Activated CD4-positive, CD25-positive, alpha-beta regulatory T cell treated with anti-CD3 and anti-CD28 coated beads, Interleukin-2, amount 50 U/mL, for 16 hours (primary cell): ENCODE measurements at places on chromosomes 1 and 21.

DNA sequence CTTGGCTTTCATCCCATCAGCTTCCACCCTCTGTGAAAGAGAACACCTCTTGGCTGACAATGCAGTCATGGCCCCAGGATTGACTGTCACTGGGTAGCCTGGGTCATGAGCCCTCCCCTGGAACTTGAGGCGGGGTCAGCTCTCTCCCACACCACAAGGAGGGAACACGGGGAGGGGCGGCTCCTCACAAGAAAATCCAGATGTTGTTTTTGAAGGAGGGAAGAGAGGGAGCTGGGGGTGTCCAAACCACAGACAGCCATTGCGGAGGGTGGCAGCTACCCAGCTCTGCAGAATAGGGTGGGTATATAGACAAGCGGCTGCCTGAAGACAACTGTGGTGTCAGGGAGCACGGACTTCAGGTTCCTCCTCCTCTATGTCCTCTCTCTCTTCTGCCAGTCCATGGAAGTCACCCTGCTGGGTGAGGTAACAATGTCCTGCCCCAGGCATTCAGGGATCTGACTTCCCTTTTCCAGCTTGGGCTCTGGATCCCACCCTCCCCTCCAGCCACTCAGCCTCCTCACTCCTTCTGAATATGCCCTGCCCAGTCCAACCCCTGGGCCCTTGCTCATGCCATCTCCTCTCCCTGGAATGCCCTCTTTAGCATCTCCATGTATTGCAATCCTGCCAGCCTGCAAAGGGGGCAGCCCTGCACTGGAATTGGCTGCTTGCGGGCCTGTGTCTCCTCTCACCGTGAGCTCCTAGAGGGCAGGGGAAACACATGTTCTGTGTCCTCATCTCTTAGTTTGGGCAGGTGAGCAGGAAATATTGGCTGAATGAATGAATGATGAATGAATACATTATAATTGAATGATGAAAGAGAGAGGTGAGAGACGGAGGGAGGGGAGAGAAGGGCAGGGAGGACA is 60.9 kb upstream of the RUNX3 start:
- no peak for DNase-seq

- no peak for DNase-seq
Measured at GRCh38 chr1:227899141-227899819, 48.5 kb downstream of the WNT9A start.

GRCh38 chr21:17612023-17612564 is 607 bp downstream of the BTG3 start:
- no peak for DNase-seq

DNA sequence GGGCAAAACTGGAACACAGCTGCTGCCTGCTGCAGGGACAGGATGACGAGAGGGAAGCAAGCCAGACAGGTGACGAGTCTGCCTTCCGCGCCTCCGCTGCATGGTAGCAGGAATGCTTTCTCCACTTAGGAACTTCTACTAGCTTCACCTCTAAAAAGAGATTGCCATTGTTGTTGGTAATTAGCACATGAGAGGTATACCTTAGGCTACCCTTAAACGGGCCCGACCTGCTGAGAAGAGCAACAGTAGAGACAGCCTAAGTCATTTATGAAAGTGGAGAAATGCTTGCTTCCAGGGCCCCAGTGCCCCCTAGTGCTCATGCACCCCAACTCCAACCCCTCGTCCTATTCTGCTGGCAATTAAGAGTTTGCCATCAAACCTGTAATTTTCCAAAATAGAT is 96.9 kb upstream of the AKT3 start:
- DNase-seq = no peak

- DNase-seq = no peak
Measured at GRCh38 chr1:10504249-10504648, 29.5 kb downstream of the PEX14 start.

GRCh38 chr1:115980998-115981993 is 5.0 kb downstream of the SLC22A15 start:
- no peak for DNase-seq

DNA sequence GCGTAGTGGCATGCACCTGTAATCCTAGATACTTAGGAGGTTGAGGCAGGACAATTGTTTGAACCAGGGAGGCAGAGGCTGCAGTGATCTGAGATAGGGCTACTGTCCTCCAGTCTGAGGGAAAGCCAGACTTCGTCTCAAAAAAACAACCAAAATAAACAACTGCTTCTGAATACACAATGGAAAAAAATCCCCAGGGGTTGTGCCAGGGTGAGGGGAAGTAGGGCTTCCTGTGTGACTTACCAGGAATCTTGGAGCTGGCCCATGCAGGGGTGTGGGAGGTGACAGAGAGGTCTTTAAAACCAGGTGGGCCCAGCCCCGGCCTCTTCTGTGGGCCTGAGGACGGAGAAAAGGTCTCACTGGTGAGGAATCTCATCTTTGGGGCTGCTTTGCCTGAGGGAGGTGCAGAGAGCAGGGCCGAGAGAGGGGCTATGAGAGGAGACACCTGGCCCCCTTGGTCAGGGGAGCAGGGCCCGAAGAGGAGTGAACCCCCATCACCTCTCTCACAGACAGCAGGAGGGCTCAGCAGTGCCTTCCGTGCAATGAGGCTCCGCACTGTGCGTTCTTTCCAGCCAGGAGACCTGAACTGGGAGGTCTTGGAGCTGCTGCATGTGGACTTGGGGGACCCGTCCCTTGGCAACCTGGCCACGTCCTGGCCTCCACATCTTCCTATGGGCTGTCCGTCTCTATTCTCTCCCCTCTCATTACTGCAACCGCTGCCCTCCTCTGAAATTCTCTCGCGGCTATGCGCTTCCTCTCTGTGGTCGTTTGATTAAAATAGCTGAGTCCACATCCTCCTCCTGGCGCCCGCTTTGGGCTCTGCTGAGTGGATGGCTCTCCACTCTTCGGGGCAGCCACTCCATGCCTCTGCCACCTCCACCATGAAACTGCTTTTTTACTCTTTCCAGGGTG is 10.7 kb downstream of the PLA2G5 start:
- DNase-seq = no peak

GRCh38 chr1:162303004-162303344 is 73.7 kb downstream of the SPATA46 start:
- DNase-seq = no peak

- no peak for DNase-seq
Measured at GRCh38 chr1:62057641-62058290, 136.9 kb upstream of the L1TD1 start.

GRCh38 chr1:170929835-170930554 is 5.3 kb upstream of the MROH9 start:
- no peak for DNase-seq

DNA sequence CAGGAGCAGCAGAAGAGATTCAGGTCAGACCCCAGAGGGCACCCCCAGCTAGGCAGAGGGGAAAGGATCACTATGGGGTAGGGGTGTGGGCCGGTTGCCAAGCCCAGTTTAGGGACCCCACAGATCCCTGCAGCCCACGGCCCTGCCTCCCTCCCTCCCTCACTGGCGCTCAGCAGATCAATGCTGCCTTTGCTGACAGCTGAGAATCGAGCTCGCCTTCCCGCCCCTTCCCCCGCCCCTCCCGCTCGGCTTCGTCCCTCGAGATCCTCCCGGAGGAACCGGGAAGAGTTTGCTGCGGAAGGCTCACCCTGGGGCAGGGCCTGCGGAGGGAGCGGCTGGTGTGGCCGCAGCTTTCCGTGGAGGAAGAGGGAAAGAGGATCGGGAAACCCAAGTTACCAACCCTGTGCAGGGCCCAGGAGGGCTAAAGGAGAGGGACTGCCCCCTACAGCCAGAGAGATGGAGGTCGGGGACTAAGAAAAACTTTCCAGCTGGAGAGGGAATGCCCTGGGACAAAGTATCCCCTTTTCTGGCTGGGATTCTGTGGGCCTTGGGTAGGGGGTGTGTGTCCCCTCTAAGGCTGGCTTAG is 1.1 kb upstream of the KCNQ4 start:
- DNase-seq = no peak

DNA sequence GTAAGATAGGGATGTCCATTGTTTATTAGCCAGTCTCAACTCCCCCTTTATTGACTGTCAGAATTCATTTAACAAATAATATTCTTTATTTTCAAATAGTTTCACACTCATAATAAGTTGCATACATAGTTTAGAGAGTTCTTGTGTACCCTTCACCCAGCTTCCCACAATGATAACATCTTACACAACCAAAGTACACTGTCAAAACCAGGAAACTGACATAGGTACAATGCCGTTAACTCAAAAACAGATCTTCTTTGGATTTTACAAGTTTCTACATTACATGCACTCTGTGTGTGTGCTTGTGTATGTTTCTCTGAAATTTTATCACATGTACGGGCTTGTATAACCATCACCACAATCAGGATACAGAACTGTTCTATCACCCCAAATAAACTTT is 64.4 kb upstream of the IFNLR1 start:
- no peak for DNase-seq

DNA sequence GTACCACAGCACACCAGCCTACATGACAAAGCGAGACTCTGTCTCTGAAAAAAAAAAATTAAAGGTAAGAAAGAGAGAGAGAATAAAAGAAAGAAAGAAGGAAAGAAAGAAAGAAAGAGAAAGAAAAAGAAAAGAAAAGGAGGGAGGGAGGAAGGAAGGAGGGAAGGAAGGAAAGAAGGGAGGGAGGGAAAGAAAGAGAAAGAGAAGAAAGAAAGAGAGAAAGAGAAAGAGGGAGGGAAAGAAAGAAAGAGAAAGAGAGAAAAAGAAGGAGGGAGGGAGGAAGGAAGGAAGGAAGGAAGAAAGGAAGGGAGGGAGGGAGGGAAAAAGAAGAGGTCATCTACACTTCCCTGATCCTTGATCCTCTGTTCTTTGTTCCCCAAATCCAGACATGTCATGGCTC is 104.8 kb upstream of the GJB5 start:
- no peak for DNase-seq

DNA sequence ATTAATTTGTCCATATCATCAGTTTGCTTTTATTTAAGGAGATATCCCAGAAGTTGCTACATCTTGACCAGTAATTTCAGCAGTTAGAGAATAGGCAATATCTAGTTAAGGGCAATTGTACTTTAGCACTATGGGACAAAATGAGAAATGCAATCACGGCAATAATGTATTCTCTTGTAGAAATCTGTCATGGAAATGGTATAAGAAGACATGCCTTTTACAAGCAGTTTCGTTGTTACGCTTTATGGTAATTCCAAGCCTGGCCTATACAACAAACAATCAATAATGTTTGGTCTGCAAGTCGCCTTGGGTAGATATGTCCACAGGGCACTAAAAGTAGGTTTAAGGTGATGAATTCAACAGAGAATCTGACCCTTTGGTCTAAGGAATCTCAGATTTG is 1.2 kb upstream of the NOS1AP start:
- DNase-seq = no peak

DNA sequence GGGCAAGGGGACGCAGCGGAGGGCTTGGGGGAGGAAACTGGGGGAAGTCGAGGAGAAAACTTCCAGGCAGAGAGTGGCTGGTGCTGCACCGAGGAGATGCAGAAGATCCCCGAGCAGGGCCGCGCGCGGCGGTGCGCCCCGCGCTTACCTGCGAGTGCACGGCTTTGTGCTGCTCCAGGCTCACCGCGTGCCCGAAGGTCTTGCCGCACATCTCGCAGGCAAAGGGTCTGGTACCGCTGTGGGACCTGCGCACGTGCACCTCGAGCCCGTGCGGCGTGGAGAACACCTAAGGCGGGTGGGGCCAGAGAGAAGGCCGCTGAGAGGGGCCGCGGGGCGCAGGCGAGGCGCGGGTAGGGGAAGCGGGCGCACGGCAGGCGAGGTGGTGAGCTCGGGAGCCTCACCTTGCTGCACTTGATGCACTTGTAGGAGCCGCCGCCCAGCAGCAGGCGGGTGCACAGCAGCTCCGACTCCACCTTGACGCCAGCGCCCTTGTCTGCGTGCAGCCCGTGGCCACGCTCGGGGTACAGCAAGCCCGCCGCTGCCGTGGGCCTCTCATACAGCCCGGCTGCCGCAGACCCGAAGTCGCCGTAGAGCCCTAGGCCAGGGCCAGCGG is 6.4 kb downstream of the GFI1 start:
- DNase-seq = no peak

DNA sequence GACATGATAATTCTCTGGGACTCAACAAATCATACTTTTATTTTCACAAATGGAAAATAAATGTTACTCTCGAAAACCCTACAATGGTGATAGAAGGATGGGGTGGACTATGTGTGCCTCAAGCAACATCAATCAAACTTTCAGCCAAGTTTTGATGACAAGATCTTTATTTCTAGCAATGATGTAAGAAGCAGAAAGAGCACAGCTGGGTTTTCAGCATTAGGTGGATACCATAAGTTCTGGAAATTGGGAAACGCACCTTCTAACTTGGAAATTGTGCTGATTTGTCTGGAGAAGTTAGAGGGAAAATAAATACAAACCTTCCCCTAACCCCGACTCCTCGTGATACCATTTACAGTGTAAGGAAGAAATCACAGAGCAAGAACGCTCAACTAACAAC is 320.3 kb downstream of the PAPPA2 start:
- DNase-seq = no peak

GRCh38 chr1:37947364-37947763 is 511 bp upstream of the INPP5B start:
- no peak for DNase-seq

- DNase-seq = no peak
Measured at GRCh38 chr1:184262109-184262508, 124.7 kb upstream of the C1orf21 start.

- no peak for DNase-seq
Measured at GRCh38 chr21:46040707-46041106, 57.2 kb upstream of the COL6A2 start.

DNA sequence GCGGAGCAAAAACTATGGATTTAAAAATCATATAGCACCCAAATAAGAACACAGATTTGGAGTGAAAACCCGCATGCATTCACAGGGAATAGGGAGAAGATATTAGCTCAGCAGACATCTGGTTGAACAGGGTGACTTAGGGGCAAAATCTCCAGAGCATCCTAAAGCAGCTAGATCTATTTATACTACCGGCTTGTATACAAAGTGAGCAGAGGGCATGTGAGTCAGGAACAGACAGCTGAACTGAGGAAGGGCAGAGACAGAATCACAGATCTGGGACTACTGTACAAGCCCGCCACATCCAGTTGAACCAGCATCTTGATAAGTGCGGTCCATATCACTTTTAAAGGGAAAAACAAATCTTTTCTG is 35.2 kb upstream of the EXOSC10 start:
- DNase-seq = no peak

DNA sequence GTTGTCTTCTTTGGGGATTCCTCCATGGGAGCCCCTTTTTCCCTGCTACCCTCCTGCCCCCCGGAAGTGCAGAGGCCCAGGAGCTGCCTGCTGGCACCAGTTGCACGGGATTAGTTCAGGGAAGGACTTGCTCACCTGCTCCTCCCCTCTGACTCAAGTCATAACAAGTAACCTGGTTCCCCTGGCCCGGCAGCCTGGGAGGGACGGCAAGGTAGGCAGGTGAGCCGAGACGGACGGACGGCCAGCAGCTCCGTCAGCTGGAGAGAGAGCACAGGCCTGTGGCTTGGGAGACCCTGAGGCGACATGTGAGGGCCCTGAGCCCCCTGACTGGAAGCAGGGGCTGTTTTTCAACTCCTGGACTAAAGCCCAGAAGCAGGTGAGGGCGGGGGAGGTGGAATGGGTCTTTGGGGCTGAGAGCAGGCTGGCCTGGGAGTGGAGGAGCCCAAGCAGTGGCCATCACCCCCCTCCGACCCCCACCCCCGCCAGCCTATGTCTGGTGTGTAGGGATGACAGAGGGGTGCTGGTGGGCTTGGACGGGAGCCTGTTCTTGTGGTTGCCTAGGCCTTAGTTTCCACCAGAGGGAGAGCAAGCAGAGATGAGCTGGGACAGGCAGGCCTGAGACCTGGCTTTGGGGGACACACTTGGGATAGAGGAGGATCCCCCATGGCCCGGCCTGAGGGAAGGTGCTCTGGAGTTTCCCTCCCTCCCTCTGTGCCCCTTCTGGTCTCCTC is at the start of gene INAVA:
Gene INAVA (plus strand): TSS at position 189 of the 731 bp plus-strand sequence. CDS start 3,501 bp downstream, outside the sequence.
- DNase-seq = no peak

GRCh38 chr1:25763493-25763892 is 36.5 kb upstream of the SELENON start:
- DNase-seq = no peak
